ENCODE measurements at places on chromosomes 4 and X. TPM values are rescaled to one million over a fixed set of nuclear protein-coding genes. Genes with fewer than 3 reads are reported as not detected.

Gene MAGEC2
- polyA plus RNA-seq = not detected

Gene CENPVL1
- 7.7 TPM for polyA plus RNA-seq

Gene CLIC2
- polyA plus RNA-seq = 4.7 TPM

Gene ZFYVE28
- 7.9 TPM for polyA plus RNA-seq
